MG63 (cell line): ENCODE measurements at places on chromosomes 16 and 17. TPM values are rescaled to one million over a fixed set of nuclear protein-coding genes. Genes with fewer than 3 reads are reported as not detected.

The TEKT5 gene
- not detected in 2 replicates for total RNA-seq

The MPV17L gene
- 0.59 and 1.3 TPM in 2 replicates for total RNA-seq

The ZP2 gene
- total RNA-seq, result not detected in 2 replicates

The NPIPA2 gene
- total RNA-seq, result 0.43 TPM in 1 of 2 replicates, not detected in the other

The GCGR gene
- not detected in 2 replicates for total RNA-seq

The SLC52A1 gene
- not detected in 2 replicates for total RNA-seq

The CACNA1H gene
- total RNA-seq, result 0.27 and 0.59 TPM in 2 replicates

The CEP295NL gene
- total RNA-seq, result 0.67 TPM in 1 of 2 replicates, not detected in the other
